ENCODE measurements at places on chromosomes 2 and 18.

DNA sequence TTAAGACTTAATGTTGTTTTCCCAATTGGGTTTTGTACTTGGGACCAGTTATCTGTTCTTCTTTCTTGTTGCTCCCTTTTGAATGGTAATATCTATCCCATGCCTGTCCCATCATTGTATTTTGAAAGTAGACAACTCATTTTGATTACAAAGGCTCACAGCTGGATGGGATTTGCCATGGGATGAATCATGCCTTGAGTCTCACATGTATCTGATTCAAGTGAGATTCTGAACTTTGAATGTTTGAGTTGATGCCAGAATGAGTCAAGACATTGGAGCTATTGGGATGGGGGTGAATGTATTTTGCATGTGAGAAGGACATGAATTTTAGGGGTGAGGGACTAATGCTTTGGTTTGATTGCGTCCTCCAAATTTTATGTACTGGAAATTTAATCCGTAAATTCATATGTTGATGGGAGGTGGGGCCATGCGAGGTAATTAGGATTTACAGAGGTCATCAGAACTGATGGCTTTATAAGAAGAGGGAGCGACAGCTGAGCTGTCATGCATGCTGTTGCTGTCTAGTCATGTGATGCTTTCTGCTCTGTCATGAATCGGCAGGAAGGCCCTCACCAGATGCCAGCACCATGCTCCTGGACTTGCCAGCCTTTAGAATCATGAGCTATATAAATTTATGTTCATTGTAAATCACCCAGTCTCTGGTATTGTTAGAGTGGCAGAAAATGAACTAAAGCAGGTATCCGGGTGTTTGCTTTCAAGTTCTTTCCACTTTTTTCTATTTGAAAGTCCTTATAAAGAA is 741.3 kb upstream of the RAB6C start:
- DNase-seq: no peak

DNA sequence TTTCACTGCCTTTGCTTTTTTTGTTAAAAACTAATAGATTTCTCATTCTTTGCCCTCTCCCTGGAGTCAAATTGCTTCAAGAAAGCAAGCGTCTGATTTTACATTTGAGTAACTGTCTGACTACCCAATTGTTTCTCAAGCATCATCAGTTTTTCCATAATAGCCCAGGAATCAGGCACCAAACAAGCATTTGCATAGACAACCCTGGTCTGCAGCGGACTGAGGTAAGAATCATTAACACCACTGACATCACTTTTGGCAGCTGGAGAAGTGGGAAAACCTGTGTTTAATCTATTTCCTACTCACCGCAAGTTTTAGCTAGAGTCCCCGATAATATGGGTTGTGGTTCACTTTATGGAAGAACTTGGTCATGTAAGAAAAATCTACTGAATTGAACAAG is 55.7 kb downstream of the IRS1 start:
- no peak for DNase-seq

- no peak for DNase-seq
These were observed 99.6 kb upstream of the MGAT5 start for GRCh38 chr2:134154246-134154645.

DNA sequence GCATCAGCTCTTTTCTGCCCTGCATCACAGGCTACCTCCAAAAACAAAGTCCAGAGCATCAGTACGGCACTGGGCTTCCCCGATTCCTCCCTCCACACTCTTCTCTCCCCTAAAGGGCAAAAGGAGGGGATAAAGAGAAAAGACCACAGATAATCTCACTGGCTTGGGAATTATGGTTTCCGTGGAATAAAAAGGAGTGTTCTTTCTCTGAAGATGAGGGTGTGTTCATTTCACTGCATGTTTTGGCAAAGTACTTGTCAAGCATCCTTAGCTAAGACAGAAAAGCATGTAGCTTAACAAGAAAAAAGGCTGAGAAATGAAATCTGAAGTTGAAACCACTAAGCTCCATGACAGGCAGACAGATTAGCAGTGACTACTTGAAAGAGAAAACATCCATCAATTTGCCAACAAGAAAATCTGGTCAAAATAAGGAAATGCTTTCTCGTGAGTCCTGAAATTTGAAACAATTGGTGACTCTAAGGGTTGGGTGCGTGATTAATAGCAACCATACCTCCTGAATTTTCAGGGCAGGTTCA is 20.6 kb upstream of the DSG3 start:
- DNase-seq: no peak

DNA sequence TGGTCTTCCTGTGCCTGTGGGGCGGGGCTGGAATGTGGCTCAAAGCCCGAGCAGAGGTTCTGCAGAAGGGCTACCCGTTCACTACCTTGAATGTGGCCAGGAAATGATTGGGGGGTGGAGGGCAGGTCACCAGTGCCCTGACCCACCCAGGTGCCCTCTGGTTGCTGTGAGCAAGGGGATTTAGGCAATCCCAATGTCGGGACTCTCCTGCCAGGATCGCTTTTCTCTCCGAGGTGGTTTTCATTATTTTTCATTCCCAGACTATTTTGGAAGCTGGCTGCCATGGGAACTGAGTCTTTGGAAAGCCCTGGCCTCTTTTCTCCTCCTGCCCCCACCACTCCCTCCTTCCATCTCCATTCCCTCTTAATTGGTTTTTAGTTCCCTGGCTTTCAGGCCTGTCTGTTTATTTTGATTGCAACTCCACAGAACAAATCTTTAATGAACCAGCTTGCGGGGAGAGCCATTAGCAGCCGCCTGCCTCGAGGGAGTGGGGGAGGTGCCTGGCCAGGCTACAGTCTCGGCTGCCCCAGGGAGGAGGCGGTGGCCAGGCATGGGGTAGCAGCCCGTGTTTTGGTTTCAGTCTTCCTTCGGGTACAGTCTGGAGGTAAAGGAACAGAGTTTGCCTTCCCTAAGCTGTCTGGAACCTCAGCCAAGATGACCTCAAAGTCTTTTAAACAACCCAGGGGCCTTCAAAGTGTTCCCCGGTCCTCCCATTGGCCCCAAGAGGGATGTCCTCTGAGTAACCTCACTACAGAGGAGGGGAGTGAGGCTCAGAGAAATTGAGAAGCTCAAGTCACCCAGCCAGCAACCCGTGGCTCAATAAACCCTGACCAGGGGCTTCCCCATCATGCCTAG is 114.4 kb upstream of the HAAO start:
- DNase-seq: no peak

GRCh38 chr18:39624961-39625360 is 2059.4 kb upstream of the CELF4 start:
- DNase-seq: no peak

- no peak for DNase-seq
These were observed 53.9 kb downstream of the INO80D start for GRCh38 chr2:206031950-206032567.

- no peak for DNase-seq
These were observed 604.2 kb downstream of the XIRP2 start for GRCh38 chr2:167492486-167492885.

GRCh38 chr18:79118797-79119196 is 49.6 kb downstream of the ATP9B start:
- no peak for DNase-seq

DNA sequence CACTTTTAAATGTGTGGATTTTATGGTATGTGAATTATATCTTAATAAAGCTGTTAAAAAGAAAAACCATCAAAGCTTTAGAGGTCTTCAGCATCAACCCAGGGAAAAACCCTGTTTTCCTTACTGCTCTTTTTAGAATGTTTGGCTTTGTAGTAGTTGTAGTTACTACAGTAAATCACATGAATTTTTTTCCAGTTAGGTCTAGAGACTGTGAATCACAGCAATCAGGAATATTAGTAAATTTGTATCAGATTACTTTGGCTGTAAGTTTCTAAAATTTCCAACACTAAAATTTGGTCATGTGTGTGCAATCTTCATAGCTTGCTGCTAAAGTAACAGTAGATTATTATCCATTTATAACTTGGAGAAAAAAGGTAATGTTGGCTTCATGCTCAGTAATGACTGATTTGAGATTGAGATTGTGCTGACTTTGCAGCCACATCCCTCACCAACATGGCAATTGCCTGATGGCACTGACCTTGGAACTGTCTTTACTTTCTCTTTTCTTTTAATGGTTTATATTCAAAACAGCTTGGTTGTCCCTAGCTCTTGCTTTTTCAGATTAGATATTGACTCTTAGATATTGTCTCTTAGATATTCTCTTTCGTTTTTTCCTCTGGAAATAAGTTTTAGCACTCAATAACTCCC is 41.1 kb downstream of the LCLAT1 start:
- no peak for DNase-seq

DNA sequence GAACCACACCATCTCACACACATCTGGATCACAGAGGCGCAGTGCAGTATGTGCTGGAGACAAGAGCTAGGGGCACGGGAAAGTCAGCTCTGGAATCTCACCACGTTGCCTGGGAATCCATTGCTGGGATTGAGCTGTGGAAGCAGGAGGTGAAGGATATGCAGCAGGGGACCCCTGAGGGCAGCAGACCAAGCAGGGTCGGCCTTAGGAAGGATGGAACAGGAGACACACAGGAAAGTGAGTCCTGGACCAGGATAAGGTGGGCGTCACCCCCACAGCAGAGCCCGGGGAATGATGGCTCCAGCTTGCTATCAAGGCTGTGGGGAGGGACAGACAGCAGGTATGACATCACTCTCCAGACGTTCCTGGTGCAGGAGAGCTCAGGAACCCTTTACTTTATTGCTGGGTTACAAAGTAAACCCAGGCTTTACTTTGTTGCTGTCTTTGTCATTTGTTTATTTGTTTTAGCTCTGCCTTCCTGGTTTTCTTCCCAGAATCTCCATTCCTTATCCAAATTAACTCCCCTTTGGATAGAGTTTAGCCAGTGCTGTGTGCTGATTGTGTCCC is 329.8 kb upstream of the MYT1L start:
- no peak for DNase-seq

DNA sequence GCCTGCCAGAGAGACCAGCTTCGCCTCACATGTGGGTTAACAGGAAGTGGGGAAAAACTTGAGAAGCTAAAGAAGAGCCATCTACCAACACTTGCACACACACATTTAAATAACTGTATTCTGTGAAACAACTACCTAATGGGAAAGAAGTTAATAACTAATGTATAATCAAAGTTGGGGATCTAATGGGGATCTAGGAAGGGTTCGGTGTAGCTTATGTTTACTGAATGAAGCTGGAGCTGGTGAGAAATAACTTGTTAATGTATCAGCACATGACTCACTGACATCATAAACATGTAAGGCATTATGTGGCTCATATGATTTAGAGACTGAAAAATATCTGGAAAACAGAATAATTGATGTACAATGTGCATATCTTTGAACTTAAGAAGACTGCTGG is 421.3 kb upstream of the NXPH2 start:
- no peak for DNase-seq

GRCh38 chr2:54456612-54457322 is 640 bp downstream of the SPTBN1 start:
- DNase-seq: no peak

GRCh38 chr2:181836583-181836982 is 54.9 kb upstream of the ITPRID2 start:
- DNase-seq: no peak

DNA sequence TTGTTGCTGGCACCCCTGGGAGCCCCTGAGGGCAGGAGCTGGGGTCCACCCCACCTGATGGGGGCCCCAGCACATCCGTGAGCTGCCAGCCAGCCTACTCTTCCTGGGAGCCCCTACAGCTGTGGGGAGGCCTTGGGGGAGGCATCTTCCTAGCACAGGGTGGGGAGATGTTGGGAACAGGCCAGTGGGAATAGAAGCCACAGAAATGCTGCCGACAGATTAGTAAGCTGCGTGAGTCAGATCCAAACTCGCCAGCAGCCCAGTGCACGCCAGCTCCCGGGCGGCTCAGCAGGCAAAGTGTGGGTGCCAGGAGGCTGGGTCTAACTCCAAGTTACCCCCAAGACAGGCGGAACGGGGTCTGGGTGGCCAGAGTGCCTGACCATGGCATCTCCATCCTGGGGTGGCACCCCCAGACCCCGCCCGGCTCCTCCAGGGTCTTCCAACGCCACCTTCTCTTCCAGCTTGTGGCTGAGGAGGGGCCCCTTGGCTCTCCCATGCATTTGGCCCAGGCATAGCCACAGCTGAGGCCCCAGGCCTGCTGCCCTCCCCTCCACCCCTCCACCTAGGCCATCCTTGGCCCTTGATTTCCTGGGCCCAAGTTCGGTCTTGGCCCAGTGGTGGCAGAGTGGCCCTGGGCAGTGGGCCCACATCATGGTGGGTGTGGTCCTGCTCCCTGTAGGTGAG is 15.3 kb downstream of the CROCC2 start:
- no peak for DNase-seq

DNA sequence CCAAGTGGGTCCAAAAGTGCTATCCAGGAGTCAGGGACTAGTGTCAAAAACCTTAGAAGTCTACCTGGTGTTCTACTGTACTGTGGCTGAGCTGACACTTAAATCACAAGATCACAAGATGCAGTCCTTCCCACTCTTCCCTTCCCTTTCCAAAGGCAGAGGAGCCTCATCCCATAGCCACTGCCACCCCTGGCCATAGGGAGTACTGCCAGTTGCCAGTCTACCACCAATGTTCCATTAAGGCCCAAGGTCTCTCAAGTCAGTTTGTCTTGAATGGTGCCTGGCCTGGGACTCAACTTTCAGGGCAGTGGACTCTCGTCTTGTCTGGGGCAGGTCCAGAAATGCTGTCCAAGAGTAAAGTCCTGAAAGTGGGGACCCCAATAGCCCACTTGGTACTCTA is 585.6 kb downstream of the NUP35 start:
- no peak for DNase-seq

- no peak for DNase-seq
These were observed 146.3 kb upstream of the ZC3H15 start for GRCh38 chr2:186339716-186340115.

- DNase-seq: no peak
These were observed 179.9 kb upstream of the NETO1 start for GRCh38 chr18:73047688-73048087.
